ENCODE measurements at places on chromosomes 6 and 20.

- no peak for DNase-seq
These were observed 9.2 kb upstream of the DSP start for GRCh38 chr6:7532232-7532631.

DNA sequence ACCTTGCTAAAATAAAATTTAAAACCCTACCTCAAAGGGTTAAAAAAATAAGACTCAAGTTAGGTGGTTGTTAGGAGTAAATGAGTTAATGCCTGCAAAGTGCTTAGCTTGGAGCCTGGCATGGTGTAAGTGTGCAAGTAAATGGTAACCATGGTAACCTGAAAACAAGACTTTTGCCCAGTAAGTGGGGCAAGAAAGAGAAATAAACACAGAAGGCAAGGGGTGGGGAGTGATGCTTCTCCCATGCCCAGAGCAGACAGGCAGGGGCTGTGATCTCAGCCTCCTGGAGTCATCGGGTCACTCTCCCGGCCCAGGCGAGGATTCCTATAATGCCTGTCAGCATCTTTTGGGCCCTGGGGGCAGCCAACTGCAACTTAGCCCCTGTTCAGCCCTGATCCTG, 59.2 kb upstream of the SLC32A1 start:
- DNase-seq, result no peak

- DNase-seq, result no peak
These were observed 1.1 kb downstream of the DLK2 start for GRCh38 chr6:43454290-43454695.

GRCh38 chr6:113258771-113259170, 598.4 kb upstream of the MARCKS start:
- DNase-seq, result no peak

GRCh38 chr6:27829453-27830211, 82.6 kb downstream of the OR2B2 start:
- no peak for DNase-seq

DNA sequence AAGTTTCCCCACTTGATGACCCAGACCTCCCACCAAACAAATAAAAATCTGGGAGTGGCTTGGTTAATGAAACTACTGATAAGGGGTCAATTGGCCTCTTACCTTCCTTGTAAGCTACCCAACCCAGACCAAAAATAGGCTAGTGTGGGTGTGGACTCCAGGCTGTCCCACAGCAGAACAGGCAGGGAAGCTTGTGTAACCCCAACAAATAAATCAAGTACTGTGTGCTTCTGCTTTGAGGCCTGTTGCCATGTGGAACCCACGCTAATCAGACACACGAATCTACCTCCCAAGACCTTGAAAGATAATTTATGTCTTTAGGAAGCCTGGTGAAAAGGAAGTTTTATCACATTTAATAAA, 33.7 kb upstream of the PAQR8 start:
- DNase-seq, result no peak

- DNase-seq, result no peak
These were observed 120.4 kb upstream of the SLC2A12 start for GRCh38 chr6:134172706-134173365.

GRCh38 chr6:167683028-167683862, 143.5 kb upstream of the AFDN start:
- no peak for DNase-seq

DNA sequence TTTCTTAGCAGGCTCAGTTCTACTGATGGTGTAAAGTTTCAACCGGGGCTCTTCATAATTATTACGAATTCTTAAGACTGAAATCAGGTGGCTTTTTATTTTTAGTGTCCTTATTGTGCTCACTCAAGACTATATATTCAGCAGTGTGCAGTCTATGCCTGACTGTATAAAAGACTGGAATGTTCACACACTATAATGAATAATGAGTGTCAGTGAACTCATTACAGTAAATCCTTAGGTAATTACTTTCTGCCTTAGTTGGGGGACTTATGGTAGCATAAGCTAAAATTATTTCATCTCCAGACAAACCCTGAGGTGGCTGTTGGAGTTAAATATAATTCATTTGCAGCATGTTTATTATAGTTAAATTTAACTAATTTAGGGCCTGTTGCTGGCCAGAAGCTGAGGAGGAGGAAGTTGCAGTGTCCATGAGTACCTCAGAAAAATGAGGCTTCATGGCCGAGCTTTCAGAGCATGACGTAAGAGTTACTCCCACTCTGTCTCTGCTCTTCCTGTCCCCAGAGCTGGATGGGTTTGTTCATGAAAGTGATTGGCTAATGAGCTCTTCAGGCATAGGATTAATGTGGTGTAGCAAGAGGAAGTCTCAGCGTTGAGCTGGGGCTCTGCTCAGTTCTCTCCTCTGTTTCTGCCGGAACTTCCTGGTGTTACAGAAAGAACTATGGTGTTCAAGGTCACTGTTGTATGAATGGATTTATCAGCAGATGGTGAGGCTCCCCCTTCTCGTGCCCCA, 335.7 kb downstream of the NRN1 start:
- DNase-seq, result no peak

GRCh38 chr6:105591053-105591452, 188.2 kb upstream of the PREP start:
- no peak for DNase-seq

DNA sequence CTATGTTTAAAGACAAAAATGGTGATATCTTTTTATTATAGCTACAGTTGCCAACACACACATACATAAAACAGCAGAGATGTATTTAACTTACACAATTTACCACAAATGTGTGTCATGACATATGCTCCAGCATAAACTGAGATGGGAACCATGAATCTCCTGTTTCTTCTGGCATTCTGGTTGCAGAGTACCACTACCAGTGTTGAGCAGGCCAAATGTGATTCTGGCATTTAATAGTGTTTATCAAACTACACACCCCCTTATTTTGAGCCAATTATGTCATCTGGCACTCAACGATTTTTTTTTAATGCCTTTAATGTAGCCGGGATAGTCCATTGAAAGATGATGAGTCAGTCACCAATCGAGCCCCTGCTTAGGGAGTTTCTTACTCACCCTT, 59.0 kb upstream of the TPD52L1 start:
- no peak for DNase-seq

DNA sequence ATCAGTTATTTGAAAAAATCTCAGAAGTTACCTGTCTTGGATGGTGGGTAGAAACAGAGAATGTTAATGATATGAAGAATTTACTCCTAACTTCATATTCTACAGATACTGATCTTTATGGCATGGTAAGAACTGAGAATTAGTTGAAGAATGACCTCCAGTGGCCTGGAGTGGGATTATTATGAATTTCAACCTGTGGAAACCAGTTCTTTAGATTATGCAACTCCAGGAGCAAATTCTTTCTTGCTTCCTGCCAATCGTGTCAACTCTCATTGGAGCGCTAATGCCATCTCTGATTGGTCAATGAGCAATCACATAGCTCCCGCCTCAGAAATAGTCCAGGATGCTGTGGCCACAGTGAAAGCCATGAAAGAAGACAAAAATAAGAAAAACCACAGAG, 40.6 kb downstream of the LYRM2 start:
- DNase-seq, result no peak

- DNase-seq, result no peak
These were observed 246.1 kb downstream of the FOXA2 start for GRCh38 chr20:22338140-22338708.

- DNase-seq, result no peak
These were observed 78.6 kb downstream of the GCLC start for GRCh38 chr6:53466257-53466656.

DNA sequence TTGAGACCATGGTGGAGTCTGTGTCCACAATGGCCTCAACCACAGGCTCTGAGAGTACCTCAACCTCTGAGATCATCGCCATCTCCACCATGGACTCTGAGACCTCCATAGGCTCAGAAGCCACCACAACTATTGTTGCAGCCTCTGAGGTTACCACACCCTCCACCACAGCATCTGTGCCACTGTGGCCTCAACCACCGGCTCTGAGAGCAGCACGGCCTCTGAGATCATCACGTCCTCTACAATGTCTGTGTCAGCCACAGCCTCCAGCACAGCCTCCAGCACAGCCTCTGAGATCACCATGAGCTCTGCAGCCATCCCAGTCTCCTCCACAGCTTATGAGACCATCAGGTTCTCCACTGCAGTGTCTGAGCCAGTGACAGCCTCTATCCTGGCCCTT, 19.4 kb upstream of the MUC21 start:
- DNase-seq, result no peak

DNA sequence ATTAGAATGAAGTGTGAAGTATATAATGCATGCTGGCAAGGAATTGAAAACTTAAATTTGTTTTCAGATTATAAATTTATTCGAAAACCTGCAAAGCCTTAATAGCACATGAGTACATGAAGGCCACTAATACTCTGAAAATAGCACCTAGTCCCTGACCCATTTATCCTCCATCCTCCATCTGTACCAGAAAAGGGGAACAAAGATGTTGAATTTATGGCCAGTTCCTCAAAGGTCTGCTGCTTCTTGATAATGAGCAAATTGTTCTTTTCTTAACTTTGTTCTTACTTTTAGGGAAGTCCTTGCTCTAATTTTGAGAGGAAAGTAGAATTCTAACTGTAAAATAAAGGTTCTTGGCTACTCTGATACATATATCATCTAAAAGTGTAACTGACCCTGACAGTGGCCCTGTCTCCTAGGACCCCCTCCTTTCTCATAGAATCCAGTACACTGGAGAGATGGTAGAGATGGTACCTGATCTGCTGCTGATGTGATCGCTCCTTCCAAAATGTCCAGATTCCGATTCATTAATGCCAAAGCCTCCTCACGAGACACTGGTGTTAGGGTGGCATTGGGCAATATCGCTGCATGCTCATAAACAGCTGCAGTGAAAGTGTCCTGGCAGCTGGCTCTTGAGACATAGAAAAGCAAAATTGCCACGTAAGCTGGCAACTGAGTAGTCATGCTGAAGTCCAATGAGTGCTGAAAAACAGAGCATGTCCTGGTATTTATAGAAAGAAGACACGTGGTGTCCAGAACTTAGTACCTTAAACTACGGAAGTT, at the start of gene VNN1:
Gene VNN1, minus strand, starts transcription at position 704 of the 783 bp plus-strand sequence. Its CDS starts 20 bp downstream, at position 684.
- DNase-seq, result no peak

- DNase-seq, result no peak
These were observed 236.9 kb downstream of the QKI start for GRCh38 chr6:163651426-163651825.

- DNase-seq, result peak; percentile 28
These were observed 182.0 kb upstream of the CST7 start for GRCh38 chr20:24766826-24767622.

- DNase-seq, result no peak
These were observed 50.5 kb downstream of the SAMD5 start for GRCh38 chr6:147559006-147559405.

DNA sequence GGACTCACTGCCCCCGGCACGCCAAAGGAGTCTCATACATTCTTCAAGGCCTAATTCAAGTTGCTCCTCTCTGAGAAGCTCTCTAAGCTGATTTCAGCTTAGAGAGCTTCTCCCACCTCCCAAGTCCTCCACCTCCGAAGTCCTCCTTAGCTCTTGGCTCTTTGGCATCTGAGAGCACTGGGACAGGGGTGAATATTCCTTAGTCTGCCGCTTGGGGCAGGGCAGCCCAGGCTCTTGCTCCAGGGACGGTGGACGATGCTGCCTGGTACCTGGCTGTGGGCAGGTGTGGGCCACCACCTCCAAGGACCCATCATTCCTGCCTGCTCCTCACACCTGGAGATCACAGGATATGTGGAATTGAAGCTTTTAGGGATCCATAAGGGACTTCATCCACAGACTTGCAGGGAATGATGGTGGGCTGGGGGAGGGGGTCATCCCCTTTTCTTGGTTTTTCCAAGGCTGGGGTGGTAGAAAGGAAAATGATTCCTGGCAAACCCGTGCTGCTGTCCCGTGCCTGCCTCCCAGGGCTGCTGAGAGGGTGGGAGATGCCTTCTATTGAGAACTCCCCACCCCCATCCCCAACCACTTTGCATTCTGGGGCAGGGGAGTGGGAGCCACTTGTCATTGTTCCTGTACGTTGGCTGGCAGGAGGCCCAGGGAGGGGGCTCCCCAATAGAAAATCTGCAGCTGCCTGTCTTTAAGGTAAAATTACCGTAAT, 57.4 kb downstream of the ARHGAP40 start:
- DNase-seq, result no peak

DNA sequence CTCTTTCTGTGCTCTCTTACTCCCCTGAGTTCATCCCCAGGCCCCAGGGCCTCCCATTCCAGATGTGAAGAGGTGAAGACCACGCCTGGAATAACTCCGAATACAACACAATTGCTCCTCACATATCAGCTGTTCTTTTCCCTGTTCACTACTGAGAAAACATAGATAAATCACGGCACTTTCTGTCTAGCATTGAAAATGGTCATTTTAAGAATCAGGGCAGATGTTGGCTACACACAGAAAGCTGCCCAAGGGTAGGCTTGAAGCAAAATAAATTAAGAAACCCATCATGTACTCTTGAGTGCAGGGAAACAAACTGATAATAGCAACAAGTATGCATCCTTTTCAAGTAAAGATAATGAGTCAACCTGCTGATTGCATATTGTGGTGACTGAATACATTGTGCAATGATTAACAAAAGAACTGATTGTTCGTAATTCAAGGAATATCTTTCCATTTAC, 382.5 kb downstream of the PRKN start:
- DNase-seq, result no peak

- DNase-seq, result no peak
These were observed 381 bp upstream of the PEX7 start for GRCh38 chr6:136822046-136822375.

DNA sequence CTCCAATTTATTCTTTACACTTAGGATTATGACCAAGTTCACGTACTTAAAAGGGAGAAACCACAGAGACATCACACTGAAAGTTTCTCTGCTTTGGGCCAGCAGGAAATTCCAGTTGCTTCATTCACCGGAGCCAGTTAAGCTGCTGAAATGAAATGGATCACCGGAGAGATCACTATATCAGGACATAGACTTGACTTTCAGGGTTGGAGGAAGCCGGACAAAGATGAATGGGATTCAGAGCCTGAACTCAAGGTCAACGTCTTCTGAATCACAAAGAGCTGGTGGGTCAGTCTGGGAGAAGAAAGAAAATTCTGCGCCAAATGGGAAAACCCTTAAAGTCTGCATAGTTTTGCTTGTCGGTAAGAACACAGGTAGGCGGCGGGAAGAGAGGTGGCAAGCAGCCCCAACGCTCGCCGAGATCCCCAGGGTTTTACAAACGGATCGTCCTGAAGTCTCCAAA, 81.9 kb upstream of the CCDC28A start:
- no peak for DNase-seq

DNA sequence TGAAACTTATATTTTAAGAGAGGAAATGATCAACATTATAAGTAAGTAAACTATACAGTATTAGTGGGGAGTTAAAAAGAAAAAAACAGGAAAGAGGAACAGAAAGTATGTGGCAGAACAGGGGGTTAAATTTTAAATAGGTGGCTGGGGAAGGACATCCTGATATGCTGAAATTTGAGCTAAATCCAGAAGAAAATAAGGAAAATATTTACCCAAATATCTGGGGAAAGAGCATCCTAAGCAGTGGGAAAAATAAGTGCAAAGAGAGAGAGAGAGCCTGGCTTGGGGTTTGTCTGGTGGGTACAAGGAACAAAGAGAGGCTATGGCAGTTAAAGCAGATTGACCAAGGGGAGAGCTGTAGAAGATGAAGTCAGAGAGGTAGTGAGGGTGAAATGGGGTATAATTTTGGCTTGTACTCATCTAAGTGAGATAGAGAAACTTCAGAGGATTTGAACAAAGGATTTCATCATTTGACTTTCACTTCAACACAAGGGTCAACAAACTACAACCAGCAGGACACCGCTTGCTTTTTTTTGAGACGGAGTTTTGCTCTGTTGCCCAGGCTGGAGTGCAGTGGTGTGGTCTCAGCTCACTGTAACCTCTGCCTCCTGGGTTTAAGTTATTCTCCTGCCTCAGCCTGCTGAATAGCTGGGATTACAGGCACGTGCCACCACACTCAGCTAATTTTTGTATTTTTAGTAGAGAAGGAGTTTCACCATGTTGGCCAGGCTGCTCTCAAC, 328.4 kb upstream of the CNR1 start:
- DNase-seq, result no peak

- DNase-seq, result no peak
These were observed 48.7 kb downstream of the NCOA7 start for GRCh38 chr6:125839471-125839870.

All from keratinocyte (primary cell).